ENCODE measurements at places on chromosomes 5 and 9.

- no peak for DNase-seq
These were observed 25.4 kb downstream of the HMHB1 start for GRCh38 chr5:143837306-143837848.

GRCh38 chr5:83470526-83471404 lies 779 bp upstream of the VCAN start:
- DNase-seq: no peak

DNA sequence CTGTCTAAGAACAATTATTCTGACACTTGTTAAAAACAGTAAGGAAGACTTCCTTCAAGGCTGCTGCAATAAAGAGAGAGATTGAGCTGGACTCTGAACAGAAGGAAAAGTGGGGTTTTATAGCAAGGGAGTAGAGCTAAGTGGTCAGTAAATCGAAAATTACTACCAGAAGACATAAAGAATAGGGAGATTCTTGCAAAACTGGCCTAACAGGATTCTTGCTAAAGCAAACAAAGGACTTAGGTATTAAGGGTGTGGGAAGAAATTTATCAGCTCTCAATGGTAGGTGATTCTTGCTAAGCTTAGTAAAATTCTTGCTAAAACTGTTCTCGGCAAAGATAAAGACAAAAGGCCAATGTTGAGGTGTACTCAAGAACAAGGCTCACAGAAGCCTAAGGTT lies 300.5 kb downstream of the SLCO4C1 start:
- DNase-seq: no peak

DNA sequence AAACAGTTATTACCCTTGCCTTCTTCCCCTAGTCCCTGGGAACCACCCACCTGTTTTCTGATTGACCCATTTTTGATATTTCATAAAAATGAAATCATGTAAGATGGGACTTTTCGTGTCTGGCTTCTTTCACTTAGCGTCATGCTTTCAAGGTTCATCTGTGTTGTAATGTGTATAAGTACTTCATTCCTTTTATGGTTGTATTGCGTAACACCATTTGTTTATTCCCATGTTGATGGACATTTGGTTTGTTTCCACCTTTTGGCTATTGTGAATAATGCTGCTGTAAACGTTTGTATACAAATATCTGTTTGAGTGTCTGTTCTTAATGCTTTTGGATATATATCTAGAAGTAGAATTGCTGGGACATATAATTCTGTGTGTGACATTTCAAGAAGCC lies 650.1 kb upstream of the COX7C start:
- no peak for DNase-seq

GRCh38 chr9:137438591-137439157 lies 2.5 kb downstream of the ENTPD8 start:
- peak; percentile 60 for DNase-seq

- no peak for DNase-seq
These were observed 211.2 kb downstream of the NXNL2 start for GRCh38 chr9:88746029-88746742.

GRCh38 chr5:423626-424261 lies 19.2 kb upstream of the EXOC3 start:
- no peak for DNase-seq

DNA sequence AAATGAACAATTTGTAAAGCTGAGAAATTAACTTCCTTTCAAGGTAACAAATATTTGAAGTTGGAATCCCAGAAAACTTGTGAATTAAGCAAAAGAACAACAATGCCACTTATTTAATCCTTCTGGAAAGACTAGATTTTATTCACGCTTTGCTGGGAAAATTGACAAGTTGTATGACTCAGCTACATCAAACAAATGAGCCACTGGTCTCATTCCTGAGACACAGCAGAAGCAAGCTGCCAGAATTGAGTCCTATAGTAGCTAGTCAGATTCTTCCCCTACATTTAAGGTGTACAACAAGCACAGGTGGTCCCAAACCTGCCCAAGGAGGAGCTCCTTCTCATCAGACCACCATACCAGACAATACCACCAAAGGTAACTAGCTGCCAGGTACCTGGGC lies 280.7 kb downstream of the SPOCK1 start:
- DNase-seq: no peak

GRCh38 chr5:17257705-17258273 lies 40.4 kb downstream of the BASP1 start:
- DNase-seq: no peak

- no peak for DNase-seq
These were observed 152.9 kb downstream of the PIK3R1 start for GRCh38 chr5:68368311-68369022.

GRCh38 chr5:175285261-175285660 lies 158.7 kb downstream of the DRD1 start:
- no peak for DNase-seq

- DNase-seq: peak; percentile 67
These were observed 117.2 kb downstream of the INVS start for GRCh38 chr9:100216178-100216787.

DNA sequence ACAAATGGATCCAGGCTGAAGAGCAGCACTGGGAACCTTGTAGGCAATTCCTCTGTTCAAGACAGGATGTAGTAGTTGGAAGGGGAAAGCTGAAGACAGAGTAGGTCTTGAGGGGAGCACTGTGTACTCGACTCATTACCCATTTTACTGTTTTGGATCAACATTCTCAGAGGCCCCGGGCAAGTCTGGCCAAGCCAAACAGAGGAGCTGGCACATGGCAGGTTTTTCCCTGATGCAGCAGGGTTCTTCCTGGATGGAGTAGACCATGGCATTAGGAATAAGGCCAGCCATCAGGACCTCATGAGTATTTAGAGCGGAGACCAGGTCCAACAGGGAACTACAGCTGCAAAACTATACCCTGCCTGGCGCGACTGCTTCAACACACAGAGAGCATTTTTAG lies 4.4 kb downstream of the SVEP1 start:
- DNase-seq: no peak

DNA sequence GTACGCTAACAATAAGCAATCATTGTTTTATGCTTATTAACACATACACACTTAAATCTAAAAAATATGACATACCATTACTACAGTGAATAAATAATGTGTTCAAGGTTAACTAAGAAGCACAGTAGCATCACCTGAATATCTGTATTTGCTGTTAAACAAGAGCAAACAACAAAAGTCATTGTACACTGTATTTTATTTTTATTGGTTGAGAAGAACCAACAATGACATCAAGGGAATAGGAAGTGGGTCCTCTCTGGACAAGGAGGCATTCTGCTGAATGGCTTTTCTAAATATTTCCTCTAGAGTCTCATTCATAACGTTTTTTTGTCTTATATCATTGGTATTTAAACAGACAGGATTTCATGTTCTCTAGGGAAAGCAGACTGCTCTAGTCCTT lies 460.4 kb downstream of the CDH9 start:
- DNase-seq: no peak

GRCh38 chr5:136062366-136063274 lies 33.8 kb downstream of the TGFBI start:
- no peak for DNase-seq

DNA sequence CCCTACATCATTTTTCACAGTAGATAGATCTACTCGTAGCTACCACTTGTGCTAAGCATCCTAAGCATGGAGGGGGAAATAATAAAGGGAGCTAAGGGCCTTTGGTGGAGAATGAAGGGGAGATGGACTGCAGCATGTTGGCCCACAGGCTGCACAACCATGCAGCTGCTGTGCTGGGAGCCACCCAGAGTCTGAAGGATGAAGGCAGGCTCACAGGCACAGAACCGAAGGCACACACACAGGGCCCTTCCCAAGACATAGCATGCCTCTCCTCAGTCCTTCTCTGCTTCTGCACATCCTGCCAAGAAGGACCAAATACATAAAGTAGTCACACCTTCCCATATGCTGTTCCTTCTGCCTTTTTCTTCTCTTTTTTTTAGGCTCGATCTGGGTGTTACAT lies 6.6 kb downstream of the FAM193B start:
- no peak for DNase-seq

GRCh38 chr9:115010874-115011273 lies 80.5 kb upstream of the TNFSF8 start:
- DNase-seq: no peak

DNA sequence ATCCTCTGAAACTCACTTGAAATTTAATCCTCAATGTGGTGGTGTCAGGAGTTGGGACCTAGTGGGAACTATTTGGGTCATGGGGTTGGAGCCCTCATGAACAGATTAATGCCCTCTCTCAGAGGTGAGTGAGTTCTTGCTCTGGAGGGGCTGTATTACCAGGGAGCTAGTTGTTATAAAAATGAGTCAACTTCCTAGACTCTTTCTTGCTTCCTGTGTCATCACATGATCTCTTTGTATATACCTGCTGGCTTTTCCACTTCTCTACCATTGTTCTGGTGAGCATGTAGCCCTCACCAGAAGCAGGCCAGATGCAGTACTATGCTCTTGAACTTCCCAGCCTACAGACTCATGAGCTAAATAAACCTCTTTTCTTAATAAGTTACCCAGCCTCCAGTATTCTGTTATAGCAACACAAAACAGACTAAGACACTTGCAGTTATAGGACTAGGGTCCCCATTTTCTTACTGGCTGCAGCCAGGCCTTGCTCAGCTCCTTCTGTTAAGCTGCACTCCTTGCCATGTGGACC lies 127.5 kb downstream of the SUSD1 start:
- no peak for DNase-seq

DNA sequence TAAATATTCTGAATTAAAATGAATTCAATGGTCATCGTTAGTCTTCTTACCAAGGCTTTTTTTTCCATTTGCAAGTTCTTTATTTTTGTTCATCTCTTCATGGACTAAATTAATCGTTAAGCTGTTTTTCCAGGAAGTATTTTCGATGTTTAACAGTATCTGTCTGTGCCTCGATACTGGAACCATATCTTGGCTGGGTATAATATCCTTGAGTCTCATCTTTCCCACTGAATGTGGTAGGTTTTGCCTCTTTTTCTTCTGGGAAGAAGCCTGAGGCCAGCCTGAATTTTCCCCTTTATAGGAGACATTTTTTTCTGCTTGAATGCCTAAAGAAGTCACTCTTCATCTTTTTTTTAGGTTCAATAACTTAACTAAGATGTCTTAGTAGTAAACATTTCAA lies 4.0 kb upstream of the SEPTIN8 start:
- DNase-seq: no peak

DNA sequence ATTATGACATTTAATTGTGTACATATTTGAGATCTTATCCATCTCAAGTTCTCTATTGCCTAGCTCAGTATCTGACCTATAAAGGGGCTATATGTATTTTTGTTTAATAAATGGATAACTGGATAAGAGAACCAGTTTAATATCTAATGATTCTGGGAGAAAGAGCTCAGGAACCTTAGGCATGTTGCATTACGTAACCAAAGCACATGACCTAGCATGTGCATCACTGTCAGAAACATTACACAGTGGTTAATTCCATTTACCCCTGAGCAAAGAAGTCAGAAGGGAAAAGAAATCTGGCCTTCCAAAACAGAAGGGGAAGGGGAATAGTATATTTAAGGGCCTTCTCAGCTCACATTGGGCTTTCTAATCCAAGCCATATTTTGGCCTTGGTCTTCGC lies 12.3 kb downstream of the PAPPA start:
- no peak for DNase-seq
